ENCODE measurements at places on chromosomes 7 and 10.

DNA sequence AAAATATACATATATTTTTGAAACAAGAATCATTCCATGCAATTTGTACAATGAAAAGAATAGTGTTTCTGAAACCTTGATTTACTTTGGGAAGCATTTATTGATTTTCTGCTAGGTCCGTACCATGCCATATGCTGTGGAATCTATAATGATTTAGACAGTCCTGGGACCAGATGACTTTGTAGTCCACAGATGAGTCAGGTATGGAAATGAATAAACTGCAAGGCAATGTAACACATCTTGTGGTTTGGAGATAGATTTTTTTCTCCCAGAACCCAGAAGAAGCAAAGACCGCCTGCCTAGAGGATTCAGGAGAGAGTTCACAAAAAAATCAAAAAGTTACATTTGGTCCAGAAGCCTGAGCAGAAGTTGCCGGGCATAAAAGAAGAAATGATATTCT, 190.4 kb downstream of the GPR37 start:
- DNase-seq = no peak

DNA sequence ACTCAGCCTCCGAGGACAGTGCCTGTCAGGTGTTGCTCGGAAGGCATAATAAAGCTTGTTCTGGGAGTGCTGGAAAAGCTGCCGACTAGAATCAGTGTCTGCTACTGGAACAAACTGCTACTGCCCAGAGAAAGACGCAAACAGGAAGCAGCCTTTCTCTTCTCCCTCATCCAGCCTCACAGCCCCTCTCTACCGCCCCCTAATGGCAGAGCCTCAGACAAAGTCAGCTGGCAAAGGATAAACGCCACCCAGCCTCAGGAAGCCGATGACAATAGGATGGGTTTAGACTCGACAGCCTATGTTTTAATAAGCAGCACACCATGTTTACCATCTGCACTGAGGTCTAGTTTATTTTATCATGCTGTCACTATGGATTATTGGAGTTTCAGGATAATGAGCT, 169.5 kb upstream of the LYZL1 start:
- no peak for DNase-seq

DNA sequence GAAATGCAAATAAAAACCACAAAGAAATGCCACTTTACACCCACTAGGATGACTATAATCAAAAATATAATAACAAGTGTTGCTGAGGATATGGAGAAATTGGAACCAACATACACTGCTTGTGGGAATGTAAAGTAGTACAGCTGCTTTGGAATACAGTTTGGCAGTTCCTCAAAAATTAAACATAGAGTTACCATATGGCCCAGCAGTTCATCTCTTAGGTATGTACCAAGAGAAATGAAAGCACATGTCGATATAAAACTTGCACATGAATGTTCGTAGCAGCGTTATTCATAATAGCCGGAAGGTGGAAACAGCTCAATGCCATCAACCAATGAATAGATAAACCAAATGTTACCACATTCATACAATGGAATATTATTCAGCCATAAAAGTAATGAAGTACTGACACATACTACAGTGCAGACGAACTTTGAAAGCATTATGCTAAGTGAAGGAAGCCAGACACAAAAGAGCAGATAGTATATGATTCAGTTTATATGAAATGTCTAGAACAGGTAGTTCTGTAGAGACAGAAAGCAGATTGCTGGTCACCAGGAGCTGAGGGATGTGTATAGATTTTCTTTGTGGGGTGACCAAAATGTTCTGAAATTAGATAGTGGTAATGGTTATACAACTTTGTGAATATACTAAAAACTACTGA, 12.4 kb downstream of the BCAP29 start:
- DNase-seq = peak; percentile 92

- DNase-seq = peak; percentile 6
These were observed at the start of the genes DYDC1 and DYDC2 for GRCh38 chr10:80356563-80356988. DYDC1 (minus strand) TSS chr10:80356755; CDS start chr10:80352601, 4,154 bp downstream. DYDC2 (plus strand) TSS chr10:80356781; CDS start chr10:80362444, 5,663 bp downstream.

DNA sequence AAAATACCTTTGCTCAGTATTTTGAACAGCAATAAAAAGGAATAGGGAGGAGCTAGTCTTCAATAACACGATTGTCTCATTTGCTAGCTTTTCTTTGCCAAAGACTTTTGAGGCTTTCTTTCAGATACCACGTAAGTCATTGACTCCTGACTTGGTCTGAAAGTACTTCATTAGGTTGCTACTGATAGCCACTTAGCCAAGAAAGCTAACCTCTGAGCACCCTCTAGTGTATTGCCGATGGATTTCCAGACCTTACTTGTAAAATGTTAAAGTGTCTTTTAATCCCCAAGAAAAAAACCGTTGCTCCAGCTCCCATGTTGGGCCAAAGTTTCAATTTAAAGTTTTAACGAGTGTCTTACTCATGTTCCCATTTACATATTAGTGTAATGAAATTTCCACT, 63.4 kb upstream of the STRIP2 start:
- DNase-seq = no peak

GRCh38 chr7:18206331-18206730, 178.7 kb upstream of the PRPS1L1 start:
- DNase-seq = no peak

GRCh38 chr7:106064316-106064715, 47.8 kb downstream of the SYPL1 start:
- DNase-seq = no peak

GRCh38 chr7:137847568-137848050, 835 bp upstream of the DGKI start:
- peak; percentile 27 for DNase-seq

DNA sequence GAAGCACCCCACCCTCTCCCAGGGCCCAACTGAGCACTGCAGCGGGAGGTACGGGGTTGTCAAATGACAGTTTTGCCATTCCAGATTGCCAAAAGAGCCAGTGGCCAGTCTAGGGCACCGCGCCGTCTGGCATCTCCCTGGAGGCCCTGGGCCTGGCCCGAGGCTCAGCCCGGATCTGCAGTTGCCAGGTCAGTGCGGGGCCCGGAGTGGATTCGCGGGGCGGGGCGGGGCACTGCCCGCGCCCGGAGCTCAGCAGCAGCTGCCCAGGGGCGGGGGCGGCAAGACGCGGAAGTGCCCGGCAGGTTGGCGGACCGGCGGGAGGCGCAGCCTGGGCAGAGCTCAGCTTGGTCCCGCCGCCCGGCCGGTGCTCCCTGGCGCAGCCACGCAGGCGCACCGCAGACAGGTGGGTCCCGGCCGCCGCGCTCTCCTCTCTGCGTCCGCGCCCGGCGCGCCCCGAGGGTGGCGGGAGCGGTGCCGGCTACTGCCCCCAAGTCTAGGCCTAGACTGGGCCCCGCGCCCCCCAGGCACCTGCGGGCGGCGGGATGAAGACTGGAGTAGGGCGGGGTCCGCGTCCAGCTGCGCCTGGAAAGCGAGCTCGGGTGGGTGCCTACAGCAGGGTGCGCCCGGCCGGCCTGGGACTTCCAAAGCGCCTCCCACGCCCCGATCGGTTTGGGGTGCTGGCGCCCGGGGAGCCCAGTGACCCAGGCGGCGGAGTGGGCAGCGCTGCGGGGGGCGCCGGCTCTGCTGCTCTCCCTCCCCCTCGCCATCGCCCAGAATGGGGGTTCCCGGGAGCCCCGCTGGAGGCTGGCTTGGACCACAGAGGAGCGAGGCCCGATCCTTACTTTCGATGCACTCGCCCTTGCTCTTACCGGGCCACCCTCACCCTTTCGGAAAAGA, at the start of gene IRF5:
Gene IRF5, plus strand, starts transcription at position 281 of the 897 bp plus-strand sequence. CDS start 4,155 bp downstream, outside the sequence.
- no peak for DNase-seq

DNA sequence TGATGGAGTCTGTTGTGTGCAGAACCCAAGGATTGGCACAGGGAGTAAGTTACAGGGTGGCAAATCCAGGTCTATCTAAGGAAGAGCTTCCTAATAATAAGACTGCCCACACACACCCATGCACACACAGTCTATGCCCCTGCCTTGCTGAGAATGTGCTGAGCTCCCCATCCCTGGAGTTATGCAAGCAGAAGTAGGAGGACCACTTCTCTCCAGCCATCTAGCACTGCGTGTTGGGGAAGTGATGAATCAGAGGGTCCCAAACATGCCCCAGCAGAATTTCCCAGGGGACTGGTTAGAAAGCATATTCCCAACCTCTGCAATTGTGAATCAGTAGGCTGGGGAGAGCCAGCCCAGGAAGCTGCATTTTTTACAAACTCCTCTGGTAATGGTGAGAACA, 117.2 kb downstream of the CDH23 start:
- no peak for DNase-seq

GRCh38 chr10:79045566-79046175, 23.1 kb upstream of the ZMIZ1 start:
- DNase-seq = no peak

- DNase-seq = peak; percentile 91
These were observed 148.3 kb upstream of the BMPER start for GRCh38 chr7:33757050-33757449.

- no peak for DNase-seq
These were observed 11.2 kb upstream of the CRYGN start for GRCh38 chr7:151451156-151451555.

GRCh38 chr7:128815289-128815942, 14.8 kb upstream of the FLNC start:
- DNase-seq = no peak

GRCh38 chr10:102919992-102920739, 2.1 kb downstream of the CNNM2 start:
- no peak for DNase-seq

DNA sequence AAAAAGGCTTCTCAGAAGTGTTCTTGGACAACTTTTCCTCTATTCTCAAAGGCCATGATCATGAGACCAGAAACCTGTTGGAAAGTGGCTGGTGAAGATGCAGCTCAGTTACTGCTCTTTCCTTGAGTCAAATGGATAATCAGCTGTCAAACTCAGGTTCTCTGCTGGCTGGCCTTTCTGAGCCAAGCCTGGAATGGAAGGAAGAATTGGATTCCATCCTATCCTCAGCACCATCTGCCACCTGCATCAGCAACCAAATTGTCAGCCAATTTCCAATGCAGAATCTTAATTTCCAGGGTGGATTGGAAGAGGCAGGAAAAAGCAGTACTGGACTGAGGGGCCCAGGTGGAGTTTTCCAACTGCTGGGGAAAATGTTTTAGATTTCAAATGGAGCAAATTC, 631.7 kb downstream of the KCNMA1 start:
- no peak for DNase-seq

- DNase-seq = no peak
These were observed 37.4 kb downstream of the WIPF3 start for GRCh38 chr7:29843726-29844125.

DNA sequence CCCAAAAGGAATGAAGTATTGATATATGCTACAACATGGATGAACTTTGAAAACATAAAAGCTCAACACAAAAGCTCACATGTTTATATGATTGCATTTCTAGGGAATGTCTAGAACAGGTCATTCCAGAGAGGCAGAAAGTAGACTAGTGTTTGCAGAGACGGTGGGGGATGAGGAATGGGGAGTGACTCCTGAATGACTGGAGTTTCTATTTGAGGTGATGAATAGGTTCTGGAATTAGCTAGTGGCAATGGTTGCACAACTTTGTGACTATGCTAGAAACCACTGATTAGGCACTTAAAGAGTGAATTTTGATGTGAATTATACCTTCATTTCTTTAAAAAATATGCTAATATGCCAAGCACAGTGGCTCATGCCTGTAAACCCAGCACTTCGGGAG, 6.9 kb downstream of the KPNA7 start:
- peak; percentile 77 for DNase-seq

DNA sequence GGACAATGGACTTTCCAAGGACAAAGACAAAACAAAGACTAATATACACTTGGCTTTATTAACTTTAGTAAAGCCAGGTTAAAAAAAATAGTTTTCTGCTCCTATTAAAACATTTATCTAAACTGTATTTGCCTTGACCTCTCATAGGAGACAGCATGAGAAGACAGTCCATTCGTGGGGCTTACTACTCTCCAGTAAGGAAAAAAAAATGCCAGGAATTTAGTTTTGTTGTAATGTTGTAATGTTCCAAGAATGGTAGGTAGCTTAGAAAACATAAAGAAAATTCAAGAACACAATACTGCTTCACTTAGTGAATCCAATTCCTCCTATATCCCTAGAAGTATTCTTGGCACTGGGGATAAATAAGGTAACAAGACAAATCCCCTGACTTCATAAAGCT, 81.7 kb downstream of the KMT2C start:
- peak; percentile 64 for DNase-seq
